ENCODE measurements at places on chromosomes 16 and 17.
A peak's percentile ranks its signal among the peaks of the same experiment; 100 is the strongest.

DNA sequence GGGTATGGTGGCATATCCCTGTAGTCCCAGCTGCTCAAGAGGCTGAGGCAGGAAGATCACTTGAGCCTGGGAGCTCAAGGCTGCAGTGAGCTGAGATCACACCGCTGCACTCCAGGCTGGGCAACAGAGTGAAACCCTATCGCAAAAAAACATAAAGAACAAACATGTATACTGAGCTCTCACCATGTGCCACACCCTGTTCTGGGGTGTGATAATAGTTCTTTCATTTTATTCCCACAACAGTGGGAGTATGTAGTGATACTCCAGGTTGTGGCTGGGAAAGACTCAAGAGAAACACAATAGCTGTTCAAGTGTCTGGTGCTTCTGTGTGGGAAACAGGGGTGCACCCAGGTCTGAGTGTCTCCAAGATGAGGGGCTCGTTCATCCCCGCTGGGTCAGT, 90.7 kb downstream of the SOCS1 start:
- no peak for DNase-seq

DNA sequence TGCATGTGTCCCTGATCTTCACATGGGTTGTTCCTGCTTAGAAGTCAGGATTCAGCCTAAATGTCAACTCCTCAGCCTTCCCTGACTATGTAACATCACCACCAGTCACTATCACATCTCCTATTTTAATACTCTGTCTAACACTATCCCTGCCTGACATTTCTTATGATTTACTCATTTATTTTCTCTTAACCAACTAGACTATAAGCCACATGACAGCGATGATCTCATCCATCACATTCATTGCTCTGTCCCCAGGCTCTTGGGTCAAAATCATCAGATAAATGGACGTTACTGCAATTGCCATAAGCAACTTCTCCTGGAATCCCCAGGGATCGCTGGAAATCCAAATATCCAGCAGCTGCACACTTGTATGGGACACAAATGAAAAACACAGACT, 15.7 kb downstream of the CDRT4 start:
- DNase-seq = no peak

- no peak for DNase-seq
Measured at GRCh38 chr16:84652566-84652965, 4.3 kb downstream of the KLHL36 start.

- no peak for DNase-seq
Measured at GRCh38 chr17:7262192-7262934, at the start of gene CLDN7. Gene CLDN7 (minus strand): TSS chr17:7262478. CDS start chr17:7262043, 435 bp downstream.

GRCh38 chr16:53558710-53559109, 55.7 kb upstream of the AKTIP start:
- no peak for DNase-seq

DNA sequence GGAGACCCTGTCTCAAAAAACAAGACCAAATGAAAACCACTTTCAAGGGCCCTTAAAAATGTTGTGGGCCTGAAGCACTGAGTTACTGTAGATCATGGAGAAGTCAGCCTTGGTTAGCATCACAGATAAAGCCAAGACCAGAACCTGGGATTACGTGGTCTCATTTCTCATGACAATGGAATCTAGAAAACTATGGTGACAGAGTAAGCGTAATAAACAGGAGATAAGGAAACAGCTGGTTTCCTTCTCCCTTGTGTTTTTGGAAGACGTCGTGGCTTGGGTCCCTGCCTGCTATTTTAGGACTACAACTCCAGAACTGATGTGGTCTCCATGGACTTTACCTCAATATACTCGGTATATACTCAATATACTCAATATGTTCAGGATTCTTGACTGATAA, 180.7 kb upstream of the ZFHX3 start:
- no peak for DNase-seq

- no peak for DNase-seq
Measured at GRCh38 chr17:67773246-67773645, 52.1 kb upstream of the BPTF start.

DNA sequence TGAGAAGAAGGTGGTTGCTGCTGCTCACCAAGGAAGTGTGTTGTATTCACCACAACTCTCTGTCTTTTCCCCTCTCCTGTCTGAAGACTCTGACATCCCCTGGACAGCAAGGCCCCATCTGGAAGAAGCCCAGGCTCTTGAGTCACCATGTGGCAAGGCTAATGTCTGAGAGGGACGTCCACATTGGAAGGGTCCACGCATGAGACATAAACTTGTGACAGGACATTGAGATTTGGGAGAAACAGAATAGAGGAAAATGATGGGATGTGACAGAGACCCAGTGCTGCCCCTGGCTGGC, 176.5 kb downstream of the IRF8 start:
- DNase-seq = no peak

- no peak for DNase-seq
Measured at GRCh38 chr17:6239241-6239798, 169.1 kb downstream of the WSCD1 start.

- DNase-seq = no peak
Measured at GRCh38 chr17:1539811-1540210, 22.8 kb downstream of the PITPNA start.

- no peak for DNase-seq
Measured at GRCh38 chr16:87691686-87692079, 74.1 kb downstream of the KLHDC4 start.

DNA sequence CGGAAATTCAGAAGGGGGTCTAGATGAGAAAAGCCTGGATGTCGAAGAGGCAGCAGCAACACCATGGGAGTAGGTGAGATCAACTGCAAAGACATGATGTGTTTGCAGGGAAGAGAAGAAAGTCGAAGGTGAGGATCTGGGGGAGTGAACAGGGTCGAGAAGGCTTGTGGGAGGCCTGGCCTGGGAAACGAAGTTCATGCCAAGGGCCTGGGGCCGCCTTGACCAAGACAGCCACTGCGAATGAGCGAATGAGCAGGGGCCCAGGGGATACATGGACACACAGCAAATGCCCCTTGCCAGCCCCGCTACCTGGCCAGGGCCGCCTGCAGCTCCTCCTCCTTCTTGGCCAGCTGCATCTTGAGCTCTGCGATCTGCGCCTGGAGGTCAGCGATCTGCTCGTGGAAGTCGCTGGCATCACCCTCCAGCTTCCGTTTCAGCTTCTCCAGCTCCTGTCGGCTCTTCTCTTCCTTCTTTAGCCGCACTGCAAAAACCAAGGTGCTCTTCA, 87.1 kb downstream of the NDE1 start:
- no peak for DNase-seq

- no peak for DNase-seq
Measured at GRCh38 chr17:31225831-31226230, 71.2 kb downstream of the OMG start.

GRCh38 chr17:16439303-16439791, 24.0 kb downstream of the TRPV2 start:
- no peak for DNase-seq

DNA sequence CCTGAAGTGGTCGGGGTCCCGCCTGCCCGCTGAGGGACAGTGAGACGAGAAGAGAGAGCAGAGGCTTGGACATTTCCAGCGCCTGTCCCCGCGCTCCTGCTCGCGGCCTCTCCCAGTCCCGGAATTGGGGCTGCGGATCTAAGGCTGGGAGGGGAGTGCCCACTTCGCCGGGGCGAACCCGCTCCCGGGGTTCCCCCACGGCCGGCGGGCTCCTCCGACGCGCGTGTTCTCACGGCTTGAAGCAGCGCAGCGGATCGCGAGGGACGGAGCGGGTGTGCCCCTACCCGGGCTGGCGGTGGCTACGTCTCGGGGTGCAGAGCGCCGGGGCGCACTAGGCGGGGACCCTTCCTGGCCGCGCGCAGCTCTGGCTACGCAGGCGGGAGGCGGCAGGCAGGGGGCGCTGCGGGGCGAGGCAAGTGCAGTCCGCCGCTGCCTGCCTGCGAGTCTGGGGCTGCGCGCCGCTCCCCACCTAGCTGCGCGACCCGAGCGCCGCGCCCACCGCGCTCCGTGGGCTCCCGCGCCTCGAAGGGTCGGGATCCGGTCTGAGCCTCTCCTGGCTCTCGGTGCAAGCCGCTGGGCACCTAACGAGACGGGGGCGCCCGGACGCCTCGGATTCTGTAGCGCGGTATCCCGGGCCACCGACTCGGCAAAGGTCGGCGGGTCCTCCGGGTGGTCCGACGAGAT, 1.2 kb downstream of the NGFR start:
- DNase-seq = peak; percentile 80

GRCh38 chr16:648071-648780, 939 bp upstream of the WDR90 start:
- no peak for DNase-seq

DNA sequence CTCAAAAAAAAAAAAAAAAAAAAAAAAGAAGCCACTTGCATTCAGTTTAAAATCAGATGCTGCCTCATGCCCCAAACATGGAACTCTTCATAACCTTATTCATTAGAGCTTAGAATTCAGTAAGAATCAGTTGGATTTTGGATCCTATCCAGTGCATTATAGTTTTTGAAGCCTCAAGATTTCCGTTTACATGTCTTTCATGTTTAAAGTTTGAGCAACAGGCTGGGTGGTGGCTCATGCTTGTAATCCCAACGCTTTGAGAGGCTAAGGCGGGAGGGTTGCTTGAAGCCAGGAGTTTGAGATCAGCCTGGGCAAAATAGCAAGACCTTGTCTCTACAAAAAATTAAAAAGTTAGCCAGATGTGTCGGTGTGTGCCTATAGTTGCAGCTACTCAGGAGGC, 55.0 kb downstream of the SNTB2 start:
- no peak for DNase-seq

- no peak for DNase-seq
Measured at GRCh38 chr16:15031179-15031578, 24.7 kb downstream of the NTAN1 start.

DNA sequence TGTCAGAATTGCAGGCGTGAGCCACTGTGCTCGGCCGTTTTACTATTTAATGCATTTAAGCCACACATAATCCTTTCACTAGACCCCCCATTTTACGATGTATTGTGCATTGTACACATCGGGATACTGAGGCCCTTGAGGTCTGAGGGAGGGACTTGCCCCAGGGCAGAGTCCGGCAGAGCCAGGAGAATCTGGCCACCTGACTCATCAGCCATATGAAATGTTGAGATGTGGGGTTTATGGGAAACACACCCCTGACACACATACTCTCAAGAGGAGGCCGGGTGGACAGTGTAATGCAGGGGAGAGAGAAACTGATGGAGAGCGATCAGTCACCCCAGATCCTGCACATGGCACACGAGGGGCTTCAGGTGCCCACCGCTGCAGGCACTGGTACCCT, 196.6 kb downstream of the ZNF423 start:
- DNase-seq = no peak
